Stimulated activated CD4-positive, alpha-beta T cell treated with anti-CD3 and anti-CD28 coated beads, Interleukin-12 subunit alpha, Interleukin-12 subunit beta, amount 100 ng/mL, for 48 hours (primary cell): ENCODE measurements at places on chromosomes 16 and 17.

DNA sequence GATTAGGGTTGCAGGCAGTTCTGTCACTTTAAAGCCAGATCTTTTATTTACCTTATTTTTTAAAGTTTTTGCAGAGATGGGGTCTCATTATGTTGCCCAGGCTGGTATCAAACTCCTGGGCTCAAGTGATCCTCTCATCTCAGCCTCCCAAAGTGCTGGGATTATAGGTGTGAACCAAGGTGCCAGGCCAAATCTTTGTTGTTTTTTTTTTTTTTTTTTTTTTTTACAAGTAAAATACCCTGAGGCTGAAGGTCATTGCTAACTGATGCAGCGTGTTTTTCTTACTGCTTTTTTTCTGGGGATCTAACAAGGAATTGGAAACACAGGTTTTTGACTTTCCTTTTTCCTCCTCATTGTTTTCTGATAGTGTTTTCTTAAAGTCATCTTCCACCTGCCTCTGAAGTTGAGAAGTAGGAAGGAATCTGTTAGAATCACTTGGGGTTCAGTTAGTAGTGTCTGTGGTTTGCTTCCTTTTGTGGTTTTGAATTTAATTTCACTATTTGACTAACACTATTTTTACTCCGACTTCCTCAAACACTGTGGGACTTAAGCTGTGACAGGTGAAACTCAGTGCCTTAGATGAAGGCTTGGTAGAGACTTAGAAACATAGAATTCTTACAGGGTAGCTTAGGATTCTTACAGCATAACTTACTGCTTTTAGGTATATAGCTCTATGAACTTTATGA lies 22.2 kb downstream of the CLTC start:
- DNase-seq: no peak

GRCh38 chr17:69715656-69716055 lies 301.2 kb downstream of the MAP2K6 start:
- DNase-seq: no peak

DNA sequence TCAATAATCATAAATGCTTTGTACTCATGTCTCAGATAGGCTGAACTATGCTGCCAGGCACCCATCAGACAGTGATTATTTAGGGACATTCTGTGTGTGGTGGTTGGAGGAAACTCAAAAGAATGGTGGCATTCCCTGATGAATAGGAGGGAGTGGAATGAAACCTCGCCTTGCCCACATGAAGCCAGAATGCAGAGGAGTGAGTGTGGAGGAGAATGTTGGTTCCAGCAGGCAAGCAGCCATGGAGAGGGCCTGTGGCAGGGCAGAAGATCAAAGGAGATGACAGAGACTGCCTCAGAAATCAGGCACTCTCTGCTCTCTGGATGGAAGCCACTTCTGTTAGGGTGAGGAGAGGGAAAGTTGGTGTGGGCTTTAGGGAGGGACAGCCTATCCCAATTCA lies 22.5 kb downstream of the KCTD19 start:
- no peak for DNase-seq

- no peak for DNase-seq
These were observed 25.6 kb upstream of the NTN1 start for GRCh38 chr17:8995711-8996110.

GRCh38 chr17:9138161-9138717 lies 116.9 kb downstream of the NTN1 start:
- no peak for DNase-seq

- DNase-seq: no peak
These were observed 21.9 kb upstream of the BCAR1 start for GRCh38 chr16:75273054-75273925.
